ENCODE measurements at places on chromosomes 7 and 10.

DNA sequence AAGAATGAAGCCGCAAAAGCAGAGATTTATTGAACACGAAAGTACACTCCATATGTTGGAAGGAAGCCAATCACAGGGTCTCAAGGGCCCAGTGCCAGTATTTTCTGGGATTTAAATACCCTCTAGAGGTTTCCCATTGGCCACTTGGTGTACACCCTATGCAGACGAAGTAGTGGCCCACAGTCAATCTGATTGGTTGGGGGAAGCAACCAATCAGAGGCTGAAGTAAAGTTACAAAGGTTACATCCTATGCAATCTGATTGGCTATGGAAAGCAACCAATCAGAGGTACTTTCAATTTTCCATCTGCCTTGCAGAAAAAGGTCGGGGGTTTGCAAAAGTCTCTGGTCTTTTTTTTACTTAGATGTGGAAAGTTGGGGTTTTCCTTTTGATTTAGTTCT, 481.3 kb upstream of the NRP1 start:
- DNase-seq: no peak

GRCh38 chr7:131554880-131555516, 1.4 kb downstream of the PODXL start:
- DNase-seq: no peak

DNA sequence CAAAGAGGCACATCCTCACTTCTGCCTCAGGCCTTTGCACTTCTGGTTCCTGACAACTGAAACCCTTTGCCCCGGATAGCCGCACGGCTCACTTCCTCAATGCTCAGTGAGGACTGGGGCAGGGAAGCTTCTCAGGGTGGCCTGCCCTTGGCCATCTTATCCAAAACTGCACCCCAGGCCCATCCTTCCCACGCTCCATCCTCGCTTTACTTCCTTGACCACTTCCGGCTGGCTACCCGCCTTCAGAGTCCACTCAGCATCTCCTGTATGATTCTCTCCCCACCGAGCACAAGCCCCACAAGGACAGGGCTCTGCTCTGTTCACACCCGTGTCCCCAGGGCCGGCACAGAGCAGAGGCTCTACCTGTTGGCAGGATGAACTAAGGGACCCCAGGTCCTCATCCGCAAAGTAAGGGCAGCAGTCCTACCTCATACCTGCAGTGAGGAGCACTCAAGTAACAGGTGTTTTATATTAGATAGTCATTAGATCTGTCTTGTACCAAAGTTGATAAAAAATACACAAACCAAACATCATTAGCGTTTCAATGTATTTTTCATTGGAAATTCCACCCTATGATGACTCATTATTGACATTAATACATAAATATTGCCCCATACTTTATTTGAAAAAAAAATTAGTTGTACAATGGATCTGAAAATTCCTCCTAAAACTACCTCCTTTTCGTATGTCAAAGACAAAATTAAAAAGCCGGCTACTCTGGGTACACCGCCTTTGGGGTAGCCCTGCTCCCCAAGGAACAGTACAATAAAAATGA, 35.0 kb downstream of the GNA12 start:
- no peak for DNase-seq

- DNase-seq: no peak
These were observed 102.3 kb upstream of the PLXDC2 start for GRCh38 chr10:19713800-19714525.

GRCh38 chr7:150737265-150738055, at the start of gene GIMAP5:
Gene GIMAP5 (plus strand): TSS chr7:150737418. CDS start chr7:150740885, 3,467 bp downstream.
- peak; percentile 75 for DNase-seq

DNA sequence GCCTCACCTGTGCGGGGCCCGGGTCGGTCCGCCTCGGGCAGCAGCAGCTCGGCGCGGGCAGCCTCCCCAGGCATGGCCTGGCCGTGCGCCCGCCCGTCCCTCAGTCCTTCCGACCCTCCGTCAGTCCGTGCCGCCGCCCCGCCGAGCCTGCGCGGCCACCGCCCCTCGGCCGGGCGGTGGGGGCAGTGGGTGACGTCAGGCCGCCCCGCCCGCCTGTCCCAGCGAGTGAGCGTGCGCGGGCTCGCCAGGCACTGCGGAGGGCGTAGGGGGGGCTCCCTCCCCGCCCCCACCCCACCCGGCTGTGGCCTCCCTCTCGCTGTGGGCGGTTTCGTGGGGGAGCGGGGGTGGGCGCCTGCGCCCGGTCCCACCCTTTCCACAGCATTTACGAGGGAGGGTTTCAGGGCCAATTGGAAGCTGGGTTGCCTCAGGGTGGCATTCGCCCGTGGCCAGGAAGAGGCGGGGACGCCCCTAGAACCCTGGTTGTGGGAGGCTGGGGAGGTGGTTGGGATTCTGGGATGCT, at the start of gene NACAD:
NACAD (minus strand) TSS at position 149 of the 520 bp plus-strand sequence; CDS start at position 74, 75 bp downstream.
- no peak for DNase-seq

GRCh38 chr7:144098776-144099175, 10.6 kb upstream of the OR2A2 start:
- DNase-seq: no peak

GRCh38 chr7:117871778-117872538, 1.3 kb downstream of the CTTNBP2 start:
- DNase-seq: no peak

DNA sequence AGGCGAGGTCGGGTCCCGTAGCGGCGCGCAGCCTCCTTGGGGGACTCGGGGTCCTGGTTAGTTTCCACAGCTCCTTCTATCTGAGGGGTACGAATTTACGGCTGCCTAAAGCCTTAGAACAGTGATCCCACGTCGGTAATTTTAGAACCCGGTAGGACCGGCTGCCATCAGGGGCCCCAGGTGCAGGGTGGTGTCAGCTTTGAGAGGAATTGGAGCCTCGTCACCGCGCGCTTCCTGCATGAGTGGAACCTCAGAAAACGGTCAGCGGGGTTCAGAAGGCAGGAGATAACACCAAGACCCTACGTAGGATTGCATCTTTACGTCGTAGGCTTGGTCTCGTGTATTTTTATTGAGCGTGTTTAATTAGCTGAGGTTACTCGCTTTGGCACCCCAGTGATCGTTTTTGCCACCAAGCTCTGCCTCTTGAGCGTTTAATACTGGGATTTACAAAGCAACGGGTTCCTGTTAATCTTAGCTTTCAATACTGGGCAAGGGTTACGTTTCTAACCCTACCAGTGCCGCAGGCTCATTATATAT, 443 bp downstream of the RNF32 start:
- peak; percentile 63 for DNase-seq

GRCh38 chr7:146424084-146424483, 307.5 kb downstream of the CNTNAP2 start:
- DNase-seq: no peak

- DNase-seq: no peak
These were observed 26.8 kb upstream of the ARMC3 start for GRCh38 chr10:22900841-22901601.

DNA sequence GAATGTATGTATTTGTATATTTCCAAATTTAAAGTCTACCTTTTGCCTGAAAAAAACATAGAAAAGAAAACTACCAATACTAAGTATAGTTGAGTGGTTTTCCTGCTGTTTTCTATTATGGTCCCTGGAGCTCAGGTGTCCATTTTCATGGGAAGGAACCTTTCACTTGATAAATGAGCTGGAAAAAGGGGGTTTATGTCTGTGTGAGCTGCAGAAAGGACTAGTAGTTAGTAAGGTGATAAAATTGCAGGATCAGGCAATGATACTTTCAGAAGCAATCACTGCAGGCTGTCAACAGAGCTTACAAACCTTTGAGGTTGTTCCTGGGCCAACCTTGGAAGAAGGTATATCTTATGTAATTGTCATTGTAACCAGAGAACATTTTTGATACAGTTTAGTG, 48.0 kb downstream of the ST7 start:
- no peak for DNase-seq
